NCI-H1436 treated with DMSO at 0.1 percent for 48 hours (cell line): ENCODE measurements at places on chromosomes 16 and 17.

- DNase-seq, result no peak
Observed at GRCh38 chr17:48048384-48049126, 396 bp downstream of the NFE2L1 start.

DNA sequence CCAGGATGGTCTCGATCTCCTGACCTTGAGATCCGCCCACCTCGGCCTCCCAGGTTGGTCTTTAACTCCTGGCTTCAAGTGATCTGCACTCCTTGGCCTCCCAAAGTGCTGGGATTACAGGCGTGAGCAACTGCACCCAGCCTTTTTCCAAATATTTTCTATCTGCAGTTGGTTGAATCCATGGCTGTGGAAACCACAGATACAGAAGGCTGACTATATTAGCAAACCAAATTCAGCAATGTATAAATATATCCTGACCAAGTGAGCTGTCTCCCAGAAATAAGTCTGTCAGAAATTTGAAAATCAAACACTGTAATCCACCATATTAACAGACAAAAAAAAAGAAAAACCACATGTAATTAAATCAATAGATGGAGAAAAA lies 9.6 kb downstream of the CFDP1 start:
- no peak for DNase-seq

GRCh38 chr17:9223531-9223930 lies 202.2 kb downstream of the NTN1 start:
- DNase-seq, result no peak

- DNase-seq, result no peak
Observed at GRCh38 chr16:31149332-31149731, 534 bp downstream of the PRSS36 start.

DNA sequence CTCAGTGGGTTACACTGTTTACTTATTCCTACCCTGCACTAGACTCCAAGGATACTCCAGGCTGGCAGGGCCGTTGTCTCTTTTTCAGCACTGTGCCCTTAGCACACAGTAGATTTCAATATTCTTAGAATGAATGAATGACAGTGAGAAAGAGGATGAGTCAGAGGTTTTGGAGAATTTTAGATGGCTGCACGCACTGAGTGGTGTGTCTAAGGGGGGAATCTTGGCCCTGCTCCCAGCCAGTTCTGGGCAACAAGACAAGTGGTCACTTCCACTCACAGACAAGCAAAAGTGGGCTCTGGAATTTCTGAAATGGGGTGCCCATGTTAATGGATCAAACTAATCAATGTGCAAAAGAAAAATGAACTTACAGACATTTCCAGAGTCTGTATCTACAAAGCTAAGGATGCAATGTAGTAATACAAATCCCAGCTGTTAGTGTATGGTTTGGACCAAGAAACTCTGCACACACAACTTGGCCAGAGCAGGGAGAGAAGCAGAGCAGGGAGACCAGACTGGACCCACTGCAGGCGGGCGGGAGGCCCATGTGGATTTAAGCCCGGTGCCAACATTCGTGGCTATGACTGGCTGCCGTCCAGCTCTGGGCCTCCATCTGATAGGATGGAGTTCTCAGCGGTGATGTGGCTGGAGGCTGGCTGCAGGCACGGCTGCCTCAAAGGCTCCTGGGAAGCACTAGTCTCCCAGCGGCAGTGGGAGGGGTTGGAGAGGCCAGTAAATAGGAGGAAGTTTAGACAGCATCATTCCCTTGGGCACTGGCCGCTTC lies 95.6 kb upstream of the CDYL2 start:
- DNase-seq, result no peak

DNA sequence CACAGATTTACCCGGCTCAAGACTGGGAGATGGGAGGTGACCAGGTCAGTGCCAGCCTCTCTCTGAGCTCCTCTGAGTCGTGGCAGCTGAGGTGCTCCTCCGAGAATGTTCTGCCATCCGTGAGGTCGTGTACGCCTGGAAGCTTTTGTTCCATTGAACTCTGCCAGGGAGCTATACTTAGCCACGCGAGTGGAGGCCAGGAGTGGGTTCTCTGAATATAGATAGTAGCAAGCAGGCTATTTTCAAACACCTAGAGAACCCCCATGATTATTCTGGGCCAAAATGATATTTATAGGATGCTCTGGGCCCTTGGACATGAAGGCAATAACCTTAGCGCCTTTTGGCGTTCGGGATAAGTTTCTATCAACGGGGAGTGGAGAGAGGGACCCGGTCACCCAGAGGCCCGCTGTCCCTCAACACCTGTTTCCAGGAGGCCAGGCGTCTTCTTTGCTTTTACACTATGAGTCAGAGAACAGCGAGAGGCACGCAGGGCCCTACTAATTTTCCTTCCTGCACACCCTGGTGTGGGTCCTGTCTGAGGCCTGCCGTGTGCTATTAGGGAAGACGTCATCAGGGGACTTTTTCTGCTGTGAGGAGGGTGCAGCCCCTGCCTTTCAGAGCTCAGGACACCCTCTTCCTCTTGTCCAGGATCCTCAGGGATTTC lies 11.0 kb upstream of the MVD start:
- no peak for DNase-seq

DNA sequence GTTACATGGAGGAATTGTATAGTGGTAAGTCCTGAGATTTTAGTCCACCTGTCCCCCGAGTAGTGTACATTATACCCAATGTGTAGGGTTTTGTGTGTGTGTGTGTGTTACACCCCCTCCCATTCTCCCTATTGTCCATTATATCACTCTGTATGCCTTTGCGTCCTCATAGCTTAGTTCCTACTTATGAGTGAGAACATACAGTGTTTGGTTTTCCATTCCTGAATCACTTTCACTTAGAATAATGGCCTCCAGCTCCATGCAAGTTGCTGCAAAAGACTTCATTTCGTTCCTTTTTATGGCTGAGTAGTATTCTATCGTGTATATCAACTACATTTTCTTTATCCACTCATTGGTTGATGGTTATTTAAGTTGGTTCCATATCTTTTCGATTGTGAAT lies 635 bp upstream of the FA2H start:
- no peak for DNase-seq

DNA sequence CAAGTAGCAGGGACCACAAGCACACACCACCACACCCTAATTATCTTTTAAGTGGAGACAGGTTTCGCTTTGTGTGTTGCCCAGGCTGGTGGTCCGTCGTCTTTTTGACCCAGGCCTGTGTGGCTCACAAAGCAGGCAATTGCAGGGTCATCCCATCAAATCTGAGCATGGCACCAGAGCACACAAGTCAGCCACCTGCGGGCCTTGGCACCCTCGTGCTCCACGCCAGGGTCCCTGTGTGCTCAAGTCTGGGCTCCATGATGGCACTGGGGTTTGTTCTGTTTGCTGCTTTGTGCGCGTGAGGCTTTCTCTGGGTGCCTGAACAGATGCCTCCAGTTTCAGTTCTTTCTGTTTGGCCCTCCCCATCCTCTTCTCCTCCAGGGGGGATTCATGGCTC lies 2.4 kb upstream of the CAPN15 start:
- no peak for DNase-seq

DNA sequence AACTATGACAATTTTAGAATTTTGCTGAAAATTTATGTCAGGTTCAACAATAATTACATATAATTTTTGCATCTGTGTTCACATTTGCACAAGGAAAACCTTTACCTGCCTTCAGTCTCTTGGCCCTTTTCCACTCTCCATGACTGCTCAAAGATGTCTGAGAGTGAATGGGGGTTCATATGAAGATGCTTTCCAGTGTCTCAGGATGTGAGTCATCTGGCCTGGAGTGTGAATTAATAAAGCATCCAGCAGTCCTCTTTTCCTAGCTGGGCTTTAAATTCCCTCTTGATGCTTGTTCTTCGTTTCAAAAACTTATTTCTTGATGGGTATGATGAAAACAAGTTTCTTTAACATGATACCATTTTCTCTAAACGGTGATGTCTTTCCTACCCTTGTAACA lies 99.9 kb downstream of the CDK5R1 start:
- no peak for DNase-seq

DNA sequence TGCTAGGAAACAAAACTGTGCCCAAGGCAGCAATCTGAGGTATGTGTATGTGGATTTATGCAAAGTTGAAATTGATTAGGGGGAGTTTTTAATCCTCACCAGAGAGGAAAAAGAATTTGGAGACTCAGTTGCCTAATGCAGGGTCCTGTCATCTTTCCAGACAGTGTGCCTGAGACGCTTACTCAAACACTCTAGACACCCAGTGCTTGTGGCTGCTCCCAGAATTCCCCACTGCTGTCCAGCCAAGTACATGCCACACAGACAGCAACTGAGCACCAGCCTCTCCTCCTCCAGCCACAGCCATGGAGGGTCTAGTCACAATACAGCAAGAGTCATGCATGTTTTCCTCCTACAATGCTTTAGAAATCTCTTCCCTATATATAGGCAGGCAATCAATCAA lies 118.1 kb downstream of the HIC1 start:
- DNase-seq, result no peak

DNA sequence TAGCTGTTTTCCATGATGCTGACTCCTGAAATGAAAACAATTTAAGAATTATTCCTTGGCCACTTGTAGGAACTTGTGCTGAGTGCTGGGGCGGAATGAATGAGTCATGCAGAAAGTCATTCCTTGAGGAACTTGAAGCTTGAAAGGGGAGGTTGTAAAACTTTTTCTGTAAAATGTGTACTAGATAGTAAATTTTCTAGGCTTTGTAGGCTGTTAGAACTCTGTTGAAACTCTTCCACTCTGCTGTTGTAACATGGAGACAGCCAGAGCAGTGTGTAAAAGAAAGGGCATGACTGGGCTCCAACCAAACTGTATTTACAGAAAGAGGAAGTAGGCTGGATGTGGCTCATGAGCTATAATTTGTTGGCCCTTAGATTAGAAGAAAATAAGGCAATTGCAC lies 46.1 kb downstream of the ABCA8 start:
- DNase-seq, result no peak

- DNase-seq, result no peak
Observed at GRCh38 chr16:73337373-73338296, 289.7 kb upstream of the ZFHX3 start.

GRCh38 chr16:72129976-72130656 lies 36.5 kb downstream of the DHX38 start:
- no peak for DNase-seq

GRCh38 chr17:42286411-42287221 lies 1.7 kb upstream of the STAT5A start:
- no peak for DNase-seq

- no peak for DNase-seq
Observed at GRCh38 chr16:57493767-57494166, 7.5 kb upstream of the DOK4 start.

- no peak for DNase-seq
Observed at GRCh38 chr16:63720848-63721247, 1401.0 kb downstream of the CDH11 start.

- DNase-seq, result no peak
Observed at GRCh38 chr17:44044071-44044470, 22.4 kb downstream of the LSM12 start.

GRCh38 chr16:31916056-31916488 lies 42.5 kb downstream of the ZNF267 start:
- no peak for DNase-seq

GRCh38 chr16:81201267-81201666 lies 37.2 kb upstream of the BCO1 start:
- DNase-seq, result no peak

GRCh38 chr16:65743558-65743957 lies 621.7 kb upstream of the CDH11 start:
- DNase-seq, result no peak
